Amniotic epithelial cell (primary cell): ENCODE measurements at places on chromosomes 7 and 10.
A peak's percentile ranks its signal among the peaks of the same experiment; 100 is the strongest.

GRCh38 chr7:24706211-24707170, 50.8 kb downstream of the GSDME start:
- DNase-seq: no peak

GRCh38 chr10:87664276-87664701, 4.6 kb downstream of the PAPSS2 start:
- DNase-seq: peak; percentile 36

- no peak for DNase-seq
Measured at GRCh38 chr10:14092799-14093198, 237.9 kb downstream of the FRMD4A start.

DNA sequence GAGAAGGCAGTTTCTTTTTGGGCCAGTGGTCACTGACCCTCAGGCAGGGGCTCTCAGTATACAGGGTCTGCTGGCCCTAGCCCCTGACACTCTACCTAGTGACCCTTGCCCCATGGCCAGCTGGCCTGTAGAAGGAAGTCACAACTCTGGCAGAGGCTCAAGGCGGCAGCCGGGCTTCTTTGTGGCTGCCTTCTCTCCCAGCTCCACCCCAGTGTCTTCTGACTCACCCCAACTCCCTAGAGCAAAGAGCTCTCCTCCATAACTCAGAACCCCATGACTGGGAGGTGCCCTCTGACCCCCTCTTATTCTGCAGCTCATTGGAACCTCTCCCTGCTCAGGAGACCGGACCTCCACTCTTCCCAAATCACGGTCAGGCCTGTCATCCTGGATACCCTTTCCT, 358.2 kb downstream of the FGFR2 start:
- DNase-seq: no peak

- no peak for DNase-seq
Measured at GRCh38 chr10:20811131-20811530, 86.0 kb downstream of the NEBL start.

GRCh38 chr7:39421661-39422060, 144.5 kb upstream of the YAE1 start:
- no peak for DNase-seq

GRCh38 chr7:103524042-103524907, 78.3 kb upstream of the SLC26A5 start:
- peak; percentile 25 for DNase-seq
